ENCODE measurements at places on chromosomes 6 and 20.

DNA sequence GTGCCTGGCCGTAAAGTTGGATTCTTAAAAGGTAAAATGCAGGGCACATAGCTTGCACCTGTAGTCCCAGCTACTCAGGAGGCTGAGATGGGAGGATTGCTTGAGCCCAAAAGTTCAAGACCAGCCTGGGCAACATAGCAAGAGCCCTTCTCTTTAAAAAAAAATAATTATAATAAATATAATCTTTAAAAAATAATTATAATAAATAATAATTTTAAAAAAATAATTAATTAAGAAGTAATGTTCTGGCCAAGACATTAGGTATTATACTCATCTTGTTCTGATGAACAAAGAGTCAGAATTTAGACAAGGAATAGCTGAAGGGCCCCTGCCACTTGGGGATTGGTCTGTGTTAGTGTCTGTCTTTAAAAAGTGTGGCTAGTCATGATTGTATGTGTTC, 13.9 kb downstream of the ENTPD6 start:
- no peak for DNase-seq

GRCh38 chr6:133359256-133359655, 118.1 kb downstream of the EYA4 start:
- DNase-seq, result no peak

GRCh38 chr6:82264321-82264720, 16.8 kb upstream of the IBTK start:
- DNase-seq, result no peak

DNA sequence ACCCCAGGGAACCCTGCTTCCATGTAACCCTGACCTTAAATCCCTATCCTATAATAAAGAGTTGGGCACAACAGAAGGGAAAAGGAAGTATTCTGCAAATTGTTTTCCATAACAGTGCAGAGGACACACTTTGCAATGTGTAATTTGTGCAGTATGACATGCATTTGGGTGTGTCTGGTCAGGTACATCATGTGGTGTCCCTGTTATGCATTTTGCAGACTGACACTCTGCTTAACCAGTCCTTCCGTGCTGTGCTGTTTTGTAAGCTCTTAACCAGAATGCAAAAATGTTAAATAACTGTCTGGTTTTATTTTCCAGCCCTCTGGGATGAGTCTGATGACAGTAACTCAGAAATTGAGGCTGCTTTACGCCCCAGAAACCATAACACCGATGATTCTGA, 57.0 kb upstream of the XRN2 start:
- no peak for DNase-seq

- DNase-seq, result no peak
These were observed 47.4 kb downstream of the MYB start for GRCh38 chr6:135228486-135228885.

- no peak for DNase-seq
These were observed 28.0 kb upstream of the SUMO4 start for GRCh38 chr6:149372062-149372461.

- DNase-seq, result no peak
These were observed 33.9 kb downstream of the EDN1 start for GRCh38 chr6:12324099-12324498.

DNA sequence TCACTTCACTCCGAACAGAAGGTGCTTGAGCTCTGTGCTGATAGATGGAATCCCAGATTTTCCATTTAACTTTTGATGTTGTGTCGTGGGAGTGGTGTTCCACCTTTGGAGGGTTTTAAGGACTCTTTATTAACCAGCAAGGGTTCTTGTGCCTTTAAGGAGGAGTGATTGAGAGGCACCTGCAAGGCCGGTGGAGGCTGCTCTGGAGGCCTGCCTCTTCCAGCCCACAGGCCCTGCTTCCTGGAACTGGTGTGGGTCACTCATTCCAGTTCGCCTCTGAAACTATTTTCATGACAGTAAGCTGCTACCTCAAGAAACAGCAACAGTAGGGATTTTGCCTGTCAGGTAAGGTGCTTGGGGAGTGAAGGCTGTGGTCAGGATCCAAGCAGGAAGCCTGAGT, 58.8 kb upstream of the APCDD1L start:
- DNase-seq, result no peak

- DNase-seq, result no peak
These were observed 77.6 kb downstream of the BFSP1 start for GRCh38 chr20:17453592-17453991.

- no peak for DNase-seq
These were observed 19.4 kb upstream of the KCNB1 start for GRCh38 chr20:49501917-49502316.

GRCh38 chr6:40661726-40662125, 74.6 kb upstream of the LRFN2 start:
- no peak for DNase-seq

GRCh38 chr20:13009682-13010406, 1.1 kb downstream of the SPTLC3 start:
- peak; percentile 80 for DNase-seq

DNA sequence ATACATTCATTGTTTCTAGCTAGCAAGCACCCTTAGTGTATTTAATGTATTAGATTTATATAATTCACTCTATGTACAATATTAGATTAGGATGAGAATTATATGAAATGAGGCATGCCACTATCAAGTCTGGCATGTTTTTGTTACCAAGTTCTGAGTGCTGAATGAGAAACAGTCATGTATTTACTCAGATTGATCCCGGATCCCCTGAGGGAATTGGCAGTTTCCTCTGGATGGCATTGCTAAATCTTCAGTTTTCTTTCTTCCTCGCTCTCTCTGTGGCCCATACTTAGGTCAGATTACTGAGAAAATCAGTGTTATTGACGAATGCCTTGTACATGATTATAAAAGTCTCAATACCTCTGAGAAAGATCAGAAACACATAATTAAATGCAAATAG, 66.6 kb downstream of the CDKAL1 start:
- no peak for DNase-seq

DNA sequence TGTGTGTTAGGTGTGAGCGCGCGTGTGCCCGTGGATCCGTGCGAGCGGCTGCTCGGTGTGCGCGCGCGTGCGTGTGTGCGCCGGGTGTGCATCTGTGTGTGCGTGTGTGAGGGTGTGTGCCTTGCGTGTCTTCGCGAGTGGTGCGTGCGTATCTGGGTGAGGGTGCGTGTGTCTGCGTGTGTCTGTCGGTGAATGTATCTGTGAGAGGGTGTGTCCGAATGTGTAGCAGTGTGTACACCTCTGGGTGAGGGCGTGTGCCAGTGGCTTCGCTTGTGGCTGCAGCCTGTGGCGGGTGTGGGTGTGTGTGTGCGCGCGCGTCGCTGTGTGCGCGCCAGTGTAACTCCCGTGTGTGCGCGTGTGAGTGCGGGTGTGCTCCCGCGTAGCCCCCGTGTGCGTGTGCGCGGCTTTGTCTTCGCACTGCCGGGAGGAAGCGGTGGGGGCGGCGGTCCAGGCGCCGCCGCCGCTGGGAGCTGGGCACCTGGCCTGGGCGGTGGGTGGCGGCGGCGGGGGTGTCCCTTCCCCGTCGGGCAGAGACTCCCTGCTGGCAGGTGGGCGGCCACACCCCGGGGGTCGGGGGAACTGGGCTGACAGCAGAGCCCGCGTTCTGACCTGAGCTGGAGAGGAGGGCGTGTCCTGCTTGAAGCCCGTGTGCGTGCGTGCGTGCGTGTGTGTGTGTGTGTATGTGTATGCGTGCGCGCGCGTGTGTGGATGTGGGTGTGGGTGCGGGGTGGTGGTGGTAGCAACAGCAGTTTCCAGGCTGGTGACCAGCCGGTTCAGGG, 61.3 kb upstream of the EPB41L1 start:
- DNase-seq, result peak; percentile 38

- DNase-seq, result no peak
These were observed 16.4 kb downstream of the SEC63 start for GRCh38 chr6:107941627-107942026.

DNA sequence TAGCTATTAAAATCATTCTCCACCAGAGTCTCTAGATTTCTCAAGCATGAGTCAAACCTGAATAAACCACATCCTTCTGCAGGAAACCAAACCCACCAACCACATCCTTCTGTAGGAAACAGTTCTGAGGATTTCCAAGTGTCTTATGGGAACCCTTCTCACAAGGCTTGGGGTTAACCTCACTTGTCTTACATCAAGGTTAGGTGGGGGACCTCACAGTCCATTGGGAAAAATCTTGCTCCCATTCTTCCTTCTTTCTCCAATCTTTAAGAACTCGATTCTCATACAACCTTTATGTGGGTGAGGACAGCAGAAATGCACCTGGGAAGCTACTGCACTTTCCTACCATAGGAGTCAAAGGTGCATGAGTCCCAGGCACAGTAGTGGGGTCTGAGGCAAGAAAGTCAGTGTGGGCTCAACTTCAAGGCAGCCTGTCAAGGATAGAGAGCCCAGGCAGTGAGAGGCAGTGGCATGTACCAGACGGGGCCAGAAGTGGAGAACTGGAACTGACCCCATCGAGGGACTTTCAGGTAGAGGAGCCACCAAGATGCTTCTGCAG, 114.5 kb downstream of the SLC22A3 start:
- peak; percentile 22 for DNase-seq

DNA sequence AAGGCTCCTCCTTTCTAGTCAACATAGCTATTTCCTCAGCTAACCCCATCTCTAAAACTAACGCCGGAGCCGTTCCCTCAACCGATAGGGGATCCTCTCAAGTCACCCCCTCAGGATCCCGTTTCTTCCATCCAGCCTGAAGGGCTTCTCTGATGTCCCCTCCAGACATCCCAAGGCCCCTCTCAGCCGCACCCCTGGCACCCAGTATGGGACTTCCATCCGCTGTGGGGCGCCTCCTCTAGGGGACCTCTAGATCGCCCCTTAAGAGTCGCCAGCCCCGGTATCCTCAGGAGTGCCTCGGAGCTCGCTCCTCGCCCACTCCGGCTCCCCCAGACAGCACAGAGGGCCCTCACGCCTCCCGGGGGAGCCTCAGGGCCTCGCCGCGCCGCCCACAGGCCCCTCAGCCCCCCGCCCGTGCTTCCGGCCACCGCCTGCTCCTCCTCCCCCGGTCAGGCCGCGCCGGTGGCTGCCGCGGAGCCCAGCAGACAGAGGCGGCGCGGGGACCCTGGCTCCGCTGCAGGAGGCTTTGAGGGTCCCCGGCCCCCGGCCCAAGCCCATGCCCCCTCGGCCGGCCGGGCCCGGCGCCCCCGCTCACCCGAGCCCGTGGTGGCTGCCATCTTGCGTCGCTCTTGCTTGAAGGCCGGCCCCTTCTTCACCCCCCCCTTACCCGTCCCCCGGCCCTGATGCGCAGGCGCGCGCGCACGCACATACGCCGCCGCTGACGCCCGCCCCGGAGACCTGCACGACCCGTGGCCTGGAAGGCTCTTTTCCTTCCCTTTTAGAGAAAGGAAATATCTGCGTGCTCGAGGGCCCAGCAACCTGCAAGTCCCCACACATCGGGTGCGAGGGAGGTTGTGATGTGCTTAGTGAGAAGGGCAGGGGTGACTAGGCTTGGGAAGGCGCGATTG, at the start of gene UBE2V1:
UBE2V1 (minus strand) TSS at position 639 of the 908 bp plus-strand sequence; CDS start at position 617, 22 bp downstream.
- peak; percentile 85 for DNase-seq

GRCh38 chr6:40551966-40552505, 35.1 kb downstream of the LRFN2 start:
- DNase-seq, result no peak

GRCh38 chr6:72832271-72832670, 210.4 kb downstream of the KCNQ5 start:
- DNase-seq, result no peak

GRCh38 chr6:38730140-38730862, 15.2 kb downstream of the DNAH8 start:
- DNase-seq, result no peak

DNA sequence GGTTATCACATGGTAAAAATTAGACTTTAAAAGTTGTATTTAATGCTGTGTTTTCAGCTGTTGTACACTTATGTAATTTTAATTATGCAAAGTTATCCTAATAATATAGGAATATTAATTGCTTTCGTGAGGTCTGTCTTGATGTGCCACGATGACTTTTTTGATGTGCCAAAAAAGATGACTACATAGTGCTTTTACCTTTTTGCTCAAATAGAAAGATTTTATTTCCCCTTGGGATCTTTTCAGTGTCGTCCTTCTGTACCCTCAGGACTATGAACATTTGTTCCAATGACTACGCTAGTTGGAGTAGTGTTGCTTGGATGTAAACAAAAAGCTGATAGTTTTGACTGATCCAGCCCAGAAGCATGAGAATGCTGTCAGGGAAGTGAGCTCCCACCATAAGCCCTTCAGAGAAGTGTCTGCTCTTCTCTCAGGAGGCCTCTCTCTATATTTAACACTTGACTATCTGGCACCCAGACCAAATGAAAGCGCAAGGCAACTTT, 1.2 kb upstream of the CD164 start:
- DNase-seq, result no peak

DNA sequence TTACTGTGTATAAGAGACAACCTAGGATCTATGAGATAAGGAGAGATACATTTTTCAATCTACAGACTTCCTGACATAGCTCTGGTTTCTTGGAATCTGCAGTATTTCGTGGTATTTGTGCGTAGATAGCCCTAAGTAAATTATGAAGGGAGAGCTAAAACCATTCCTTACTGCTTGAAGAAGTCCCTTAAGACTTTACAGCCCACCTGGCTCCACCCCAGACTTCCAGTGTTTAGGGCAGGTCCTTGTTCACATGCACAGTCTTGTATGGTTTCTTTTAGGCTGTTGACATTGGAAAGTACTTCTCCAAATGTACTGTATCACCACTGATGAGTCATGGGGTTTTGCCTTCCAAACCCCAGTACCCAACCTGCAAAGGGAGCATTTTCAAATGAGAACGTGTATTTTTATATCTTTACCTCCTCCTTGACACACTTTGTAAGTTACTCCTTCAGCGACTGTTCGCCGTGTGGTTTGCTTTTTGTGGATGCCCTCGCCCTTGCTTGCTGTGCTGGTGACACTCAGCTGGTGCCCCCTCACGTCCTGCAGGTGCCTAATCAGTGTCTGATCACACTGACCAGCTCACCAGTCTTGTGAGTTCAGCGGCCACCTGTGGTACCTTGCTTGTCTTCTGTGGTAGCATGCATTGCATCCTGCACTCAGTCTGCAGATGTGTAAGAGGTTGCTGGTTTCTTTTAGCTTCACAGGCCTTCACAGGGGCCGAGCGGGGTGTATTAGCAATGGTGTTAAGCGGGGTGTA, 73.3 kb downstream of the IGF2R start:
- no peak for DNase-seq

DNA sequence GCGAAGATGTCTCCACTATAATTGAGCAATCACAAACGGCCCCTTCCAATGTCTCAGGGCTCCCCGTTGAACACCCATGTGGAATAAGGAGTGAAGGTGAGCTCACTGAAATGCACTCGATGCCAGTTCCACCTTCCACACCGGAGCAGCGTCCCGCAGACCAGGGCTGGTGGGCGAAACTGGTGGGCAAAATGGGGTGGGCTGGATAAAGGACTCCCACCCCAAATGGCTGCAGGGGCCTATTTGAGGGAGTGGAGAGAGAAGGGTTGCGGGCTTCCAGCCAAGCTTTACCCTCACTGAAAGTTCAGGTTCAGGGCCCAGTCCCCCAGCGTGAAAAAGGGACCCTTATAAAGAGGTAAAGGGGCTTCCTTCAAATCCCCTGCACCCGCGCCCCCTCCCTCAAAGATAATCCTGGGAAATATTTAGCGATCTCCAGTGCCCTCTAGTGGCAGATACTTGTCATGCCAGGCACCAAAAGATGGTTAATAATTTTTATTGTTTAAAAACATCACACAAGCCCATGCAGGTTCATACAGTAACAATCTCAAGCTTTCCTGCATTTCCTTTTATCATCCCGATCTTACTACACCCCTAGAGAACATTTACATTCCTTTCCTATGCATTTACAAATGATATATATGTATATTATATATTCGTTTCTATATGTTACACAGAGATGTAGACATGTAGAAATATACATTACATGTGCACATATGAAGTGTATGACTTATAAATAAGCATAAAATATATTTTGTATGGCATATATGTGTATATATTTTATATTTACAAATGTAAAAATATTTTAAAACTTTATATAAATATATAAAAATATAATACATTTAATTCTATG, 58.2 kb upstream of the NKX2-2 start:
- DNase-seq, result no peak

GRCh38 chr6:42306439-42307140, 88.9 kb upstream of the MRPS10 start:
- DNase-seq, result no peak

All from CD14-positive monocyte (primary cell).